ENCODE measurements at places on chromosomes 11 and 22.

- no peak for DNase-seq
Observed at GRCh38 chr11:32466279-32466915, 31.1 kb upstream of the WT1 start.

- no peak for DNase-seq
Observed at GRCh38 chr11:64231546-64231945, 1.2 kb downstream of the DNAJC4 start.

- no peak for DNase-seq
Observed at GRCh38 chr11:60493454-60493853, 876 bp downstream of the MS4A12 start.

- no peak for DNase-seq
Observed at GRCh38 chr11:10587995-10588394, 19.5 kb upstream of the LYVE1 start.

GRCh38 chr11:118633979-118634378, 26.6 kb downstream of the PHLDB1 start:
- DNase-seq, result no peak

- DNase-seq, result peak; percentile 66
Observed at GRCh38 chr11:59173080-59173963, 1.4 kb downstream of the DTX4 start.
